ENCODE measurements at places on chromosomes 5 and 9.

- DNase-seq = no peak
Observed at GRCh38 chr9:127884427-127884911, 7.0 kb upstream of the AK1 start.

DNA sequence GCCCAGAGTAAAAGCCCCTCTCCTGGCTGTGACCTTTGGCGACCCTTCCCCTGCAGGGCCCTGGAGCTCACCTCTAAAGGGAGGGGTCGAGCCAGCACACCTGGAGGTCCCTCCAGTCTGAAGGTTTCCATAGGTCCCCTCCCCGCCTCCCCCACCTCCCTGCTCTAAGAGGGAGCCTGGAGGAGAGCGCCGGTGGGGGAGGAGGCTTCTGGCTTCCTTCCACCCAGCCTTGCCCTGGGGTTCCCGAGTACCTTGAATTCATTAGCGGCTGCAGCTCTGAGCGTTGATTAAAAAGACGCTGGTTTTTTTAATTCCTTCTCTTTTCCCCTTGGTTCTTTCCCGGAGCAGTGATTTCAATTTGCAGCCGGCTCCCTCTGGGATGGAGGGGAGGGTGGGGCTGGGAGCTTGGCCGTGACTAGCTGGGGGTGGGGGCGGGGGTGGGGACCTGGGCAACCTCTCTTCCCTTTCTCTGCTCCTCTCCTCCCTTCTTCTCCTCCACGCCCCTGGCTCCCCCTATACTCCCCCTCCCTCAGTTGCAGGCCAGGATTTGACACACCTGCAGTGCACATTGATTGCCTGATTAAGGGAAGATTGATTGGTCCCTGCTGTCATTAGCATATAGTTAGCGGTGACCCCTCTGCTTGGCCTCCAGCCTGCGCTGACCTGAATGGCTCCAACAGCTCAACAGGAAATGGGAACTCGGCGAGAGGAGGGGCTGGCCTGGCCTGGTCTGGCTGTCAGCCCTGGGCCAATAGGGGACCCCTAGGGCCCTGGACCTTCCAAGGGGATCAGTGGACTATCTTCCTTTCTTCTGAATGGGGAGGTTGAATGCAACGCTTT is 67.5 kb upstream of the RAPGEF1 start:
- DNase-seq = no peak

DNA sequence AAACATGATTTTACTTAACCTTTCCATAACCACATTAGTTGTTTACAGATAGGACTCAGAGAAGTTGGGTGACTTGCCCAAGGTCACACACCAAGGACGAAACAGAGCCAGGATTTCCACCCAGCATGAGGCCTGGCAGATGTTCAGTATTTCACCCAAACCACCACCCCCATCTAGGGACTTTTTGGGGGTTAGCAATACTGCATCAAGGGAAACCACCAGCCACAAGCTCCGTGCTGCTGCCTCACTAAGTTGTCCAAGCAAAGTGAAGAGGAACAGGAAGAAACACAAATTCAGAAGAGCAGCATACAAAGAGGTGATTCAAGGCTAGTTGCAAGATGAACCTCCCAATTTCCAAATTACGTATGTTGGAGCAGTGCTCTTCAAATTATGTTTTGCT is 219.6 kb upstream of the RORB start:
- no peak for DNase-seq

DNA sequence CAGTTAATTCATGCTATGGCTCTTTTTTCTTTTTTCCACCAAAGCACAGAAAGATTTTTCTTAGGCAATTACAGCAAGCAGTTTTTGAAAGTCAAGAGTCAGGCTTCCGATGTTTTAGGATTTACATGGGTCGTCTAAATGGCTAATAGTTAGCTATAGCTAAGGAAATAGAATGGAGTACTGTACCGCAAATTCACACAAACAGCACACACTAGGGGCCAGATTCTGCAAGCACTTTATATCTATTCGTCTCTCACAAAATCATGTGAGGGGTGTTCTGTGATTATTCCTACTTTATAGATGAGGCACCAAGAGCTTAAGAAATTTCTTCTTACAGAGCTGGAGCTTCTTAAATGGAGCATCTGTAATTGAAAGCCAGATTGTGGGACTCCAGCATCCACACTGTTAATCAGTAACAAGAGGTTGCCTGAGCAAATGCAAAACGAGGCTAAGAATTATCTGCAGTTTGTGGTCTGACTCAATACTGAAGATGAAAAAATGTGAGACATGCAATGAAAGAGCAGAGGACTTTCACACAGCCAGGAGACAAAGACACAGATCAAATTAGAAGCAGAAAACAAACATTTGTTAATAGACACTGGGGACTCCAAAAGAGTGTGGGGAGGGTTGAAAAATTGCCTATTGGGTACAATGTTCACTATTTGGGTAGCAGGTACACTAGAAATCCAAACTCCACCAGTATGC is 62.7 kb upstream of the CTXN3 start:
- peak; percentile 75 for DNase-seq

DNA sequence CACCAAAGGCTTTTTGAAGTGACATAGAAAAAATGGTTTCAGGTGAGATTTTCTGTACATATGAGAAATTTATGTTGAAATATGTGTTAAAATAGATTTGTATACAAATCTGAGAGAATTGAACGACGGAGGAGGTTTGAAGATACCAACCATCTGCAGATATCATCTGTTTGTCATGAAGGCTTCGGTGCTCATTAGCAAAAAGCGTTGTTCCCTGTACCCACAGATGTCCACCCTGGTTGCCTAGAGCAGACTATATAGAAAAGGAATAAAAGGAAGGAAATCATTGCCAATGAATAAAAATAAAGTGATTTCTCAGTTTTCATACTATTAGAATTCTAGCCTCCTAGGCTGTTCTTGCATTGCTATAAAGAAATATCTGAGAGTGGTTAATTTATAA is 2262.8 kb upstream of the ACO1 start:
- no peak for DNase-seq

GRCh38 chr5:79535477-79536192 is 21.7 kb upstream of the HOMER1 start:
- no peak for DNase-seq

- no peak for DNase-seq
Observed at GRCh38 chr9:98980291-98980690, 36.6 kb downstream of the COL15A1 start.

DNA sequence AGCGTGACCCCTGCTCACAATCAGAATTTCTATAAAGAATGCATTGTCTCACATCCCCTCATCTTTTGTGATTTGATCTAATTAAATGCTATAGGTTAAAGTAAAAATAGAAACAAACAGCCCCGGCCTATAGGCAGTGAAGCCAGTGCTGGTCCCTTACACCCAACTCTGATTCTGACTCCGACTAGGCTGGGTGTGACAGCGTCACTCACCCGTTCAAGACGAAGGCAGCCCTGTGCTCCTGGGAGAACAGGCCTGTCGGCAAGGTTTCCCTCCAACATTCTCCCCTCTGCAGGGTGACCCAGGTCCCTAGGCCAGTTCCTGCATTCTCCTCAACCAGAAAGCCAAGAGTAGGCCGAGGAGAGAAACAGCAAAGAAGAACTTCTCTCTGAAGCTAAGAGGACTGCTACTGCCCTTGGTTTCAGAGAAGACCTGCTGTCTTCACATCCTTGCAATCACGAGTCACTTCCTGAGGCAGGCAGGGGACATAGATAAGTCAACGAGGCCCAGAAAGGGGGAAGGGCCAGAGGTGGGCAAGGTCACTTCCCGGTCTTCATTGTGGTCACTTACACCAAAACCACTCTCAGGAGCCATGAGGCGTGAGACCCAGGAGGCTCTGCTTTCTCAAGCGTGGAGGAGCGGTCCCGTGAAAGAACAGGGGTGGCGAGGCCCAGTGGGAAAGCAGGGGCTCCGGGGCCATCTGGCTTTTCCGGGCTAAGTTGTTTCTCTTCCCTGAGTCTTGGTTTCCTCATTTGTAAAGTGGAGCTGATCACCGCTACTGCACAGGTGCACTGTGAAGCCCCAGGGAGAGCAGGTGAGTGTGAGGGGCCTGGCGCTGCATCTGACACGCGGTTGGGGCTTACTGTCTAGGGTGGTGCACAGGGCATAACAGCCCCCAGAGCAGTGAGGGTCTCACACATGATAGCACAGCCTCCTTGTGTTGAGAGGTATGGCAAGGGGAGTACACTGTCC is 200.8 kb downstream of the CRB2 start:
- DNase-seq = peak; percentile 62

- no peak for DNase-seq
Observed at GRCh38 chr5:95519681-95520080, 35.1 kb downstream of the SKIC3 start.

- peak; percentile 100 for DNase-seq
Observed at GRCh38 chr9:88536951-88537760, 2.2 kb downstream of the NXNL2 start.

DNA sequence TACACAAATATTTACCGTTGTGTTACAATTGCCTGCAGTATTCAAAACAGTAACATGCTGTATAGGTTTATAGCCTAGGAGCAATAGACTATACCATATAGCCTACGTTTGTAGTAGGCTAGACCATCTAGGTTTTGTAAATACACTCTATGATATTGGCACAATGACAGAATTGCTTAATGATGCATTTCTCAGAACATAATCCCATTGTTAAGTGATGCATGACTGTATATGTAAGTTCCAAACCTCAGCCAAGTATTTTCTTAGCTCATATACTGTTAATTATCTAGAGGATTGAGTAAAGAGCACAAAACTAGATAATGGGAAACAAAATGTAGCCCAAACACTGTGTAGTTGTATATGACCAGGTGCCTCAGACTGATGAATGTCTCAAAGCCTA is 220.1 kb downstream of the ANXA1 start:
- no peak for DNase-seq

DNA sequence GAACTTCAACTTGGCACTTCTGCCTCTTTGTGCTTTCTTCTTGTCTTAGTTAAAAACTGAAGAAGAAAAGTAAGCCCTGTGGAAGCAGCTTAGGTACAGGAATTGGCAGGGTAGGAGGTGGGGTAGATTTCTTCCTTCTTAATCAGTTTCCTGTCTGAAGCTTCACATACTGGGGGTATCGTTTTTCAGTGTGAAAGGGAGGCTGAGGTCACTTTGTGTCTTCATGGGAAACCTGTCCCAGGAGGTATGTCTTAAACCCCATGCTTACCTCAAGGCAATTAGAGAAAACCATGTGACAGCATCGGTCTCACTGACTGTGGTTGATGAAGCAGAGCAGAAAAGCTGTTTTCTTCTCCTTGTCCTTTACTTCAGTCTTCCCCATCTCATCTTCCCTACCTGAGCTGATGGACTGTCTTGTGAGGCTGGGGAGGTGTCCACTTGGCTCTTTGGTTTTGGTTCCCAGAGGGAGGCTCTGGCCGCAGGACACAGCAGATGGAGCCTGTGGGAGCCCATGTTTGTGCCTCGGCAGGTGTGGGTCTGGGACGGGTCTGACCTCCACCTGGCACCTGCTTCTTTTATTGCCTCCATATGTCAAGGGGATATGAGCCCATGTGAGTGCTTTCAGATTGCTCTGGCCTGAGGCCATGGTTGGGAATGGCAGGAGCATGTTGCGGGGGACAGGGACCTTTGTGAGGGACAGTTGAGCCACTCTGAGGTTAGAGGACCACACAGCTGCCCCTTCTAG is 47.0 kb downstream of the SH3GL2 start:
- peak; percentile 84 for DNase-seq

GRCh38 chr5:62457071-62457470 is 44.5 kb downstream of the IPO11 start:
- peak; percentile 9 for DNase-seq

- DNase-seq = no peak
Observed at GRCh38 chr9:112640311-112640710, 77.6 kb downstream of the INIP start.

Measured in kidney tubule cell (primary cell).